AG09319 (cell line): ENCODE measurements at places on chromosomes 3 and 15.

- DNase-seq: no peak
Measured at GRCh38 chr3:197468866-197469382, 86.8 kb downstream of the BDH1 start.

GRCh38 chr3:144921710-144922109 is 950.1 kb downstream of the DIPK2A start:
- DNase-seq: no peak

- DNase-seq: no peak
Measured at GRCh38 chr15:71051539-71051938, 63.7 kb upstream of the THSD4 start.

DNA sequence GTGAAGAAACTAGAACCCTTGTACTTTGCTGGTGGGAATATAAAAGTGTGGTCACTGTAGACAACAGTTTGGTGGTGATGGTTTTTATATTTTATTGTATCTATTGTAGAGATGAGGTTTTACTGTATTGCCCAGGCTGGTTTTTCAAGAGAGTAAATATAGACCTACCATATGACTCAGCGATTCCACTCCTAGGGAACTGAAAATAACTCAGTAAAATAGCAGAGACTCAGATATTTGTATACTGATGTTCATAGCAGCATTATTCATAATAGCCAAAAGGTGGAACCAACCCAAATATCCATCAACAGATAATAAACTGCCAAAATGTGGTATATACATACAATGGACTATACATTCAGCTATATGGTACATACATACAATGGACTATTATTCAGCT is 68.8 kb upstream of the IL12A start:
- no peak for DNase-seq

DNA sequence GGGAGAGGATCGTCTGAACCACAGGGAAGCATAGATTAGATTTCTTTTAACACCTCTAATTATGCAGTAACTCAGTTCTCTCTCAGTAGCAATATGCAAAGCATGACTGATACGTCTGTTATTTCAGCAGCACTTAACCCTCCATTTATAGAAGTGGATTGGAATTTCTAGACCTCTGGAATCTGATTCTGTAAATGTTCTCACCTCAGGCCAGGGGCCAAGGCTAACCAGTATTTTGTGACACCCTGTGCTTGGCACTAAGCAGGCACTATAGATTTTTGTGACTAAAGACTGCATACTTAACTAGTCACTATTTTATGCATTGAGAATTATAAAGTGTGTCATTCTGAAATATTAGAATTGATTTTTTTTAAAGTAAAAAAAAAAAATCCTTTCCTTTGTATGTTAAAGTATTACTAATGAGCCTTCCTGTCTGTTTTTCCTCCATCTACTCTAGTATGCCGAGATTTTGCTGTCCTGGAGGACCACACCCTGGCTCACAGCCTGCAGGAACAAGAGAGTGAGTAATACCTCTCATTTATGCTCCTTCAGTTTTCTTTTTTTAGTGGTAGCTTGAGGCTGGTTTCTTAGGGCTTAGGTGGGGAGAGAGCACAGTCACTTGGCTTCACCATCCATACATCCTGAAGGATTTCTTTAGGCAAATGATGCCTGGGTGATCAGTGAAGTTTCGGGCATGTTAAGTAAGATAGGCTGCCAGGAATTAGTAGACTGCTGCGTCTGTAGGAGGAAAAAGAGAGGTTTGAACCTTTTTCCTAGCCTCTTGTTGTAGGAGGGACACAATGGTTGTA is 26.5 kb upstream of the UTS2B start:
- DNase-seq: no peak

GRCh38 chr3:43178891-43179366 is 73.0 kb upstream of the POMGNT2 start:
- DNase-seq: no peak

DNA sequence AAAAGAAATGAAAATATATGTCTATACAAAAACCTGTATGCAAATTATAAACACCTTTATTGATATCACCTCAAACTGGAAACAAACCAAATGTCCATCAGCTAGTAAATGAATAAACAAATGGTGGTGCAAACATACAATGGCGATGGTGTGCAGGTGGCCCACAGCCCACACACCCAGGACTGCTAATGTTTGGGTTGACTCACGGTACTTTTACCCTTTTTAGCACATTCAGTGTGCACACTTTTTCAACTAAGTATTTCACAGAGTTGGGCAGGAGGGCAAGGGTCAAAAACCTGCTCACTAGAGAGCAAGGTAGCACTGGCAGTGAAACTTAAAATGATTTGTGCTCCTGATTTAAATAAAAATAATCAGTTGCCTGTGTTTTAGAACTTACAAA is 123.1 kb upstream of the BHLHE40 start:
- DNase-seq: no peak

DNA sequence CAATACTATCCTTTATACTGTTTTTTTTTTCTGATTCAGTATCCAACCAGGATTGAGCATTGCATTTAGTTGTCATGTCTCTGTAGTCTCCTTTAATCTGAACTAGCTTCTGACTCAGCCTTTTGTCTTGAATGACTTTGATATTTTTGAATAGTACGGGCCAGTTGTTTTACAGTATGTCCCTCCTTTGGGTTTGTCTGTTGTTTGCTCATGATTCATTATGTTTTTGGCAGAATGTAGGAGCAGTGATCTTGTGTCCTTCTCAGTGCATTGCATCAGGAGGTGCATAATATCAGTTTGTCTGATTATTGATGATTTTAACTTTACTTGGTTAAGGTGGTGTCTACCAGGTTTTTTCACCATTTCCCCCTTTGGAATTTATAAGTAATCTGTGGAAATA is 20.5 kb downstream of the EXOG start:
- DNase-seq: no peak

- no peak for DNase-seq
Measured at GRCh38 chr3:179486806-179487205, 35.5 kb upstream of the GNB4 start.
